ENCODE measurements at places on chromosomes 1 and 21.
A peak's percentile ranks its signal among the peaks of the same experiment; 100 is the strongest.

DNA sequence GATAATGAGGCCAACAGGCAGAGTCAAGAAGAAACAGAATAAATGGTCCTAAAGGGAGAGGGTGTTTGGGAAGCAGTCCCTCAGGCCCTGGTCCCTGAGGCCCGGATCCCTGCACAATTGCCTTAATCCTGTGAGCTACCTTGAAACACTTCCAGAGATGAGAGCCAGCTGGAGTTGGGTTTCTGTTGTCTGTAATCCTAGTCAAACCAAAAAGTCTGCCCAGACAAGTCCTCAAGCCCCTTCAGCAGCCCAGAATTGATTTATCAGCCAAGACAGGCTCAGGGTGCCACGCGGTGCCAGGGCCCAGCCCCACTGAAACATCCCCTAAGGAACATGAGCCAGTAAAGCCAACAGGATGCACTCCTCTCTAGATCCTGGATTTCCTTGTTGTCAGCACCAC, 16.4 kb upstream of the CLSTN1 start:
- no peak for DNase-seq

DNA sequence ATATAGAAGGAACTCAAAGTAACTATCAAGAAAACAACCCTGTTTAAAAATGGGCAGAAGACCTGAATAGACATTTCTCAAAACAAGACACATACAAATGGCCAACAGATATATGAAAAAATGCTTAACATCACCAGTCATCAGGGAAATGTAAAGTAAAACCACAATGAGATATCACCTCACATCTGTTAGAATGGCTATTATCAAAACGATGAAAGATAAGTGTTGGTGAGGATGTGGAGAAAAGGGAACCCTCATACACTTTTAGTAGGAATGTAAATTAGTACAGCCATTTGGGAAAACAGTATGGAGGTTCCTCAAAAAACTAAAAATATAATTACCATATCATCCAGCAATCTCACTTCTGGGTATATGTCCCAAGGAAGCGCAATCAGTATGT, 3.0 kb downstream of the CTSS start:
- no peak for DNase-seq

DNA sequence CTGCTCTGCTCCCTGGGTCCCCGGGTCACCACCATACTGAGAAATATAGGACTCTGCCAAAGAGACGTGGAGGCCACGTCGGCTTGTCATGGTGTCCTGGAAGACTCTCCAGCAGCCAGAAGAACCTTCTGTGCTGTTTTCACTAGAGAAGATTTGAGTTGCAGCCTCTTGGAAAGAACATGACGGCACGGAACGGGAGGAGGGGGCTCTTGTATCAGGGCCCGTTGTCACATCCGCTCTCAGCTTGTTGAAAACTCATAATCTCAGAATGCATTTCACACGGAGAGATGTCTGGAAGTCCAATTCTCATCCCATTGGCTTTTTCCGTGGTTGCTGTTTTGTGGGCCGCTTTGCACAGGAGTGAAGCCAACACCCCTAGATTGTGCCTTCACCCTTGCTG, 39.4 kb upstream of the FAM3B start:
- no peak for DNase-seq

DNA sequence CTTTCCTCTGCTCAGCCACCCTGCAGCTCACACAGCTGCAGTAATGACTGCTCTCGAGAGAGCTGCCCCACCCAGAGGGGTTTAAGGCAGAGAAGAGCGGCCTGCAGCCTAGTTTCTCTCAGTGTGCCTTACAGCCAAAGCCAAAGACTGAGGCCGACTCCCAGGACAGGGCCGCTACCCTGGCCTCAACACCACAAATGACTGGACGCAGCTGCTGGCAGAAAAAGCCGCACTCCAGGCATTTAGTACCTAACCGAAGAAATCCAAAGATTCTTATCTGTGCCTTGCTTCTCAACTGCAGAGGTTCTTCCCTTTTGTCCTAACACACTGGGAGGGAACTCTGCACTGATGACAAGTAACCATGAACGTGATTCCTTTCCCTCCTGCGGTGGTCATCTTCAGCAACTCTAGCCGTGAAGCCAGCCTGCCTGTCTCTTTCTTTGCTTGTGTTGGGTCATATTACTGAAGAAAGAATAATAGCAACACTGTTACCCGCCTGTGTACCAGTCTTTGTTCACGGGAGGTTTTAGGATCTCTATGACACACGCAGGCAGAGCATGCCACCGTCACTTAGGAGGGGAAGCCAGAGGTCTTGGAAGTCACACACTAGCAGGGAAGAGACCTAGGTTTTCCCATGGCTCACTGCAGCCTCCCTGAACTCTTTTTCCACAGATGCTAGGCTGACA, 202.7 kb downstream of the RHOU start:
- DNase-seq: peak; percentile 41

DNA sequence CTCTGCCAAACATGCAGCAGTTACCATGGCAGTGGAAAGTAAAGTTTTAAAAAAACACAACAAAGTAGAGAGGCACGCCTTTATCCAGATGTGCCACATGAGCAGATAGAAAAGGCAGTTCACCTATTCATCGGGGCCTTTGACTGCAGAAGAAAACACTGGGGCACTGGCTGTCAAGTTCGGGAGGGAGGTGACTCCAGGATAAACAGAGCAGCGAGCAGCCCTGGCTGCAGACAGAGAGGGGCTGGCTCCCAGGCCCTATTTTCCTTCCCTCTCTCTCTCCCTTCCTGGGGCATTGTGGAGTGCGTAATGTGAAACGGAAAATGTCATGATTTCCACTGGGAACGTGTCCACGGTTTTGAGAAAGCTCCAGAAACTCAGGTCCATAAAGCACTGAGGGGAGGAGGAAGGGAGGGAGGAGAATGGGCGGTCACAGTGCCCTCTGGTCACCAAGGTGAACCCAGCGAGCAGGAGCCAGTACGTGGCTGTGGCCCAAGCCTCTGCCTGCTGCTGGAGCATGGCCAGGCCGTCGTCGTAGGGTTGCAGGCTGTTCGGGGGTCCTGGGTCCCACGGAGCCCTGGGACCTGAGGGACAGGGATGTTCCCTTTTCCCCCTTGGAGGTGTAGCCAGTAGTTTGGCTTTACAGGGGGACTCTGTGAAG, 114.7 kb upstream of the IRF2BP2 start:
- DNase-seq: no peak

- no peak for DNase-seq
Measured at GRCh38 chr1:235504122-235504493, at the start of gene B3GALNT2. Gene B3GALNT2, minus strand, starts transcription at chr1:235504452. Its CDS starts 200 bp downstream, at chr1:235504252.

DNA sequence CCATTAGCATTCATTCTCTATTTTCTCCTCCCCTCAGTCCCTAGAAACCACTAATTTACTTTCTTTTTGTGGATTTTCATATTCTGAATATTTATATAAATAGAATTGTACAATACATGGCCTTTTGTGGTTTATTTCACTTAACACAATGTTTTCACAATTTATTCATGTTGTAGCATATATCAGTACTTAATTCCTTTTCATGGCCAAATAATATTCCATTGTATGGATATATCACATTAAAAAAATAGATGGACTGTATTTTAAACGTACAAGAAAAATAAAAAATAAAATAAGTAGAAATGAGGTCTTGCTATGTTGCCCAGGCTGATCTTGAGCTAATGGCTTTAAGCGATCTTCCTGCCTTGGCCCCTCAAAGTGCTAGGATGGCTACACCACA, 25.0 kb downstream of the SCP2 start:
- DNase-seq: no peak

- DNase-seq: no peak
Measured at GRCh38 chr1:95388031-95388430, 154.0 kb downstream of the RWDD3 start.

GRCh38 chr1:159953536-159954515, at the start of gene SLAMF9:
Gene SLAMF9, minus strand, starts transcription at chr1:159954237. Its CDS starts 100 bp downstream, at chr1:159954137.
- peak; percentile 86 for DNase-seq

GRCh38 chr1:22711591-22712501, 1.2 kb downstream of the EPHB2 start:
- DNase-seq: no peak

Measured in suppressor macrophage treated with lipopolysaccharide for 1 hour (primary cell).